ENCODE measurements at places on chromosomes 6 and 20. TPM values are rescaled to one million over a fixed set of nuclear protein-coding genes. Genes with fewer than 3 reads are reported as not detected.

The MDFI gene
- 1.3 TPM for total RNA-seq

The COL20A1 gene
- under 0.01 TPM for total RNA-seq

The TRDN gene
- total RNA-seq, result not detected

The MYBL2 gene
- total RNA-seq, result 20.1 TPM

The C6orf58 gene
- 0.19 TPM for total RNA-seq

The SLC17A3 gene
- total RNA-seq, result not detected
